Activated CD8-positive, alpha-beta memory T cell treated with anti-CD3 and anti-CD28 coated beads for 1 hour (primary cell): ENCODE measurements at places on chromosomes 7 and 10.

- DNase-seq, result no peak
Measured at GRCh38 chr7:2851497-2851896, 7.4 kb upstream of the GNA12 start.

GRCh38 chr7:128738570-128739047, 550 bp upstream of the CALU start:
- DNase-seq, result no peak

DNA sequence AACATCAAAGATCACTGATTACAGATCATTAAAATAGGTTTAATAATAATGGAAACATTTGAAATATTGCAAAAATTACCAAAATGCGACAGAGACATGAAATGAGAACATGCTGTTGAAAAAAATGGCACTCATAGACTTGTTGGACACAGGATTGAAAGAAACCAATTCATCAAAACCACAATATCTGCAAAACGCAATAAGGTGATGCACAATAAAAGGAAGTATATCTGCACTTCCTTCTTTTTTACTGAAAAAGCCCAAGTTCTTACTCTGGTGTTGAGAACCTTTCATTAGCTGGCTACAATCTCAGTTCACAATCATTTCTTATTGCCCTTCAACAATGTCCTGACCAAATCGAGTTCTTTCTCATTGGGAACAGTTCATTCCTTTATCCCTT, 28.7 kb downstream of the TMEM106B start:
- no peak for DNase-seq

GRCh38 chr10:124671486-124672075, 72.6 kb downstream of the FAM53B start:
- DNase-seq, result no peak

GRCh38 chr10:43202657-43203447, 64.0 kb downstream of the RASGEF1A start:
- DNase-seq, result no peak

- DNase-seq, result no peak
Measured at GRCh38 chr7:86904949-86905834, 154.3 kb downstream of the ELAPOR2 start.

DNA sequence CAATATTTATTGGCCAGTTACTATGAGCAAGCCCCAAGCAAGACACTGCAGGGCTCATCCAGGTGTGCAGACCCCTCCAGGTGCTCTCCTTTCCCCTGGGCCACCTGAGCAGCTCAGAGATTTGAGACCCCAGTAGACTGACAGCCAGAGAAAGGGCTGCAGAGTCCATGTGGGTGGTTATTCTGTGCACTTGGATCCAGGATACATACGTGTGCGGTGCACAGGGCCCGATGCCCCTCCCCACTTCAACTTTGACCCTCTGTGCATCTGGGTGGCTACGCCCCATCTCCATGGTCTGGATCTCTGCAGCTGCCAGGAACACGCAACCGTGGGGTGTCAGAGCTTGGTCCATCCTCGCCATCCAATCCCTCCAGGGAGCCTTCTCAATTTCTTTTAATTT, 72.9 kb downstream of the MKI67 start:
- DNase-seq, result no peak

- no peak for DNase-seq
Measured at GRCh38 chr7:3537210-3537875, 236.3 kb downstream of the SDK1 start.

DNA sequence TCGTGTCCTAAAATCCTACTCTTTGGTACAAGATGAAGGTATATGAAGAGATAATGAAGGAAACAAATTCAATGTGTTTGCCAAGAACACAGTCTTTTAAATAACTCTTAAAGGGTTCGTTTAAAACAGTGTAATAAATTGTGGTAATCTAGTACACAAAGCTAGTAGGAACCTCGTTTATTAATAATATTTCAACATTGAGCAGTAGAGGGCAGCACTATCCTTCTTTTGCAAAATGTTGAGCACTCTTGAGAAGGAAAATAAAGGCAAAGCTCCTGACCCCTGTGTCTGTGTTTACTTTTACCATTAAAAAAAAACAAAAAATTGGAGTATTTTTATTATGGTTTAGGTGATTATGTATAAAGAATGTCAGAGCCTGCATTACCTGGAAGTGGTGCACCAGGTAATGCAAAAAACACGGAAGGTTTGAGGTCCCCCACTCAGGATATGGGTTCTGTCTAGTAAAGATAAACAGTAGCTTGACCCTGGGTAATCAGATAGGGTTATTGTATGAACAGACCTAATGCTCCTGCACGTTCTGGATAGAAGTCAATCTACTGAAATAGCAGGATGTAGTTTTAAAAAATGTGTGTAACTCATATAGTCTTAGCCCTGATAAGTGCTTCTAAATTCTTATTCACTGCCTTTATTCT, 5.7 kb upstream of the GOT1 start:
- no peak for DNase-seq

- no peak for DNase-seq
Measured at GRCh38 chr7:38273286-38273995, at the start of gene TARP. TSS of gene TARP (minus strand) at chr7:38273636.

DNA sequence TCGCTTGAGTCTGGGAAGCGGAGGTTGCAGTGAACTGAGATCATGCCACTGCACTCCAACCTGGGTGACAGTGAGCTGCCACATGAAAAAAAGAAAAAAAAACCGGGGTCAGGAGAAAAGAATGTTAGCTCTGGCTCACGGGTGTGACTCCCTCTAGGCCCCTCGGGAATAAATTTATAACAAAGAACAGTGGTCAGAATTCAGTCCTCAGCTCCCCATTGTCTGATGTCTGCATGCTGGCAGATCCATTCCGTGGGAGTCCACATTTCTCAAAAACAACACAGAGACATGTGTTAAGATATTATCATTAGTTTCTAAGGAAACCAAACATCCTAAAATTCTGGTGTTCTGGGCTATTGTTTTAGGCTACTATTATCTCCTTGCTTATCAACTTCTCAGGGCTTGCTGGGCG, 90.6 kb downstream of the MARCHF5 start:
- DNase-seq, result no peak

GRCh38 chr10:117609095-117609795, 66.7 kb downstream of the EMX2 start:
- no peak for DNase-seq

GRCh38 chr7:107206706-107207105, 37.9 kb downstream of the HBP1 start:
- DNase-seq, result no peak

DNA sequence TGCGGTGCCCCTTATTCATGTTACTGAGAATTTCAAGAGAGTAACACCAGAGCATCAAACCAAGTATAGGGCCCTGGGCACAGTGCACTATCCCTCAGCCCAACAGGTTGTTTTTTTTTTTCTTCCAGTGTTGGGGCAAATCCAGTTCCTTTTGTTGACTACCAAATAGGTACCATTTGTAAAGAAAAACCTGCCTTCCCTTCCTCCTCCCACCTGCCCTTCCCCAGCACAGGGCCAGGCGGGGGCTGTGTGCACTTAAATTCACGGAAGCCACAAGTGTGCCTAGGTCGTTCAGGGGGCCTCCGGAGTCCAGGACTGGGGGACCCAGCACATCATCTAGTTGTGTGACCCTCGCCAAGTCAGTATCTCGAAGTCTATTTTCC, 595 bp upstream of the SFXN4 start:
- no peak for DNase-seq

DNA sequence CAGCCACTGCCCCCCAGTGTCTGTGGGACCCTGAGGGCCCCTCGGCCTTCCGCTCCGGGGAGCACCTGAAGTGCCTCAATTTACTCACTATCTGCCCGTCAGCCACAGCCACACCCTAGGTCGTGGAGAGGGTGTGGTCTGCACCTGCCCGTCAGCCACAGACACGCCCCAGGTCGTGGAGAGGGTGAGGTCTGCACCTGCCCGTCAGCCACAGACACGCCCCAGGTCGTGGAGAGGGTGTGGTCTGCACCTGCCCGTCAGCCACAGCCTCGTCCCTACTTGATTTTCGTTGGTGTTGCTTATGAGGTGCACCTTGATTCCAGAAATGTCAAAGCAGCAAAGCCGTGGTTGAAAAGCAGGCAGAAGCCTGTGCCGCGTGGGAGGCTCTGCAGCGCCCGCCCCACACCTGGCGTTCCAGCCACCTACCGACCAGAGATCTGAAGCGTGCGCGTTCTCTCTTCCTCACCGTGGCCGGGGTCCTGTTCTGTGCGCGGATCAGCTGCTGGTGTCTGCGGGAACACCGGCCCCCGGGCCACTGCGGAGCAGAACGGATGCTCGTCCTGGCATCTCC, 101.6 kb downstream of the DYNC2I1 start:
- no peak for DNase-seq
